GM12891 (cell line): ENCODE measurements at places on chromosomes 7 and 10.

GRCh38 chr7:142614116-142614515 lies 135.2 kb upstream of the PRSS1 start:
- no peak for DNase-seq

DNA sequence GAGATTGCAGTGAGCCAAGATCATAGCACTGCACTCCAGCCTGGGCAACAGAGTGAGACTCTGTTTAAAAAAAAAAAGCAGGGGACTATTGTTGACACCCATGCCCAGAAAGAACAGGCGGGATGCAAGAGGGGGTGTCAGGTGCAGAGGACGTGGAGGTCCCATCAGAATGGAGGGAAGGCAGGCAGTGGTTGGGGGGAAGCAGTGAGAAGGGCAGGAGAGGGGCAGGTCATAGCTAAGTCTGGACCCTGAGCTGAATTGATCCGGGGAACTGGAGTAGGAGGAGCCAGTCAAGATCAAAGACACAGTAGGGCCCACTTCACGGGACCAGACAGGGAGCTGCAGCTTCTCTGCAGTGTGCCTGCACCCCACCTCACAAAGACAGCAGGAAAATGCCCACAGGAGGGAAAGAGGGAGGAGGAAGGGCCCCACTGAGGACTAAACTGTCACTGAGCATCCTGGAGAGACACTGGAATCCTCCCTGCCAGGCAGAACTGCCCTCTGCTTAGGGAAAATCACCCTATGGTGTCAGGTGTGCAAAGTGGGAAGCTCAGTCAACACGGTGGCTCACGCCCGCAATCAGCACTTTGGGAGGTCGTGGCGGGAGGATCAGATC lies 27.3 kb upstream of the ECHDC3 start:
- no peak for DNase-seq

DNA sequence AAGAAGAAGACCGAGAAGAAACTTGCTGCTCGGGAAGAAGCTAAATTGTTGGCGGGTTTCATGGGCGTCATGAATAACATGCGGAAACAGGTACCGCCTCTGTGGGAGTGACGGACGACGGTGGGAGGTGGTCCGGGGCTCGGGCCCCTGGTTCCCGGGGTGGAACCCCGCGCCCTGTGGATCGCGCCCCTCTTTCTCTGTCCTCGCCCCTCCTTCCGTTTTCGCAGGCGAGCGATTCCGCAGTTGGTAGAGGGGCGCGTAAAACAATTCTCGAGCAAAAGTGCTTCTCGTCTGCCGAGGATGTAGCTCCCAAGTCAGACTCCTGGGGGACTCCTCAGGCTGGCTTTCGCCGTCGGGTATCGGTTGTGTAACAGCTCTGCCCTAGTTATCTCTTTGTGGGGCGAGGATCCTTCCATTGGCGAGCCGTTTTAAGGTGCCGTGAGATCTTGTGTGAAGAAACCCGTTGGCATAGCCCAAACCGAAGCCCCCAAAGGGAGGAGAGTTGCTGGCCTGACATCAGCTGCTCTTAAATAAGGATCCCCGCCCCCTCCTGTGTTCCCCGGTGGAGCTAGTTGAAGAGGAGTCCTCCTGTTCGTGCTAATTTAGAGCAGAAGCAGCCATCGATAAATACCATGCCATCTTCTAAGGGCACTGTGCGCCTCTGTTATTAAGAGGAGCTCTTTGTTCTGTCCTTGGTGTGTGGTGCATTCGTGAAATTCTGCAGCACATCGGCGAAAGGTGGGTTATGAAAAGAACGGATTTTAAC lies 655 bp downstream of the KLHL7 start:
- DNase-seq: no peak

DNA sequence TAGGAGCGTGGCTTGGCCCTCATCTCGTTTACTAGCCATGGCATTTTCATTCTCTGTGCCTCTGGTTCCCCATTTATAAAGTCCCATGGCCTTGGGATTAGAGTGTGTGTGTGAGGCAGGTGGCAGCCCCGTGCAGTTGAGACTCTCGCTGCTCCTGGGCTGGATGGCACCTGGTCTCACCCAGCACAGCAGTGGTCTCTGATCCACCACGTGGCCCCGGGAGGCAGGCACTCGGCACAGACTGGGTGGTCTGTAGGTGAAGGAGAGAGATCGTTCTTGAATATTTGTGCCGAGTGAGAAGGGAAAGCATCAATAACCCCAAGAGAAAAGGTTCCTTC lies 50.4 kb downstream of the CALML3 start:
- no peak for DNase-seq

GRCh38 chr10:49417311-49418052 lies 21.6 kb upstream of the DRGX start:
- DNase-seq: no peak

DNA sequence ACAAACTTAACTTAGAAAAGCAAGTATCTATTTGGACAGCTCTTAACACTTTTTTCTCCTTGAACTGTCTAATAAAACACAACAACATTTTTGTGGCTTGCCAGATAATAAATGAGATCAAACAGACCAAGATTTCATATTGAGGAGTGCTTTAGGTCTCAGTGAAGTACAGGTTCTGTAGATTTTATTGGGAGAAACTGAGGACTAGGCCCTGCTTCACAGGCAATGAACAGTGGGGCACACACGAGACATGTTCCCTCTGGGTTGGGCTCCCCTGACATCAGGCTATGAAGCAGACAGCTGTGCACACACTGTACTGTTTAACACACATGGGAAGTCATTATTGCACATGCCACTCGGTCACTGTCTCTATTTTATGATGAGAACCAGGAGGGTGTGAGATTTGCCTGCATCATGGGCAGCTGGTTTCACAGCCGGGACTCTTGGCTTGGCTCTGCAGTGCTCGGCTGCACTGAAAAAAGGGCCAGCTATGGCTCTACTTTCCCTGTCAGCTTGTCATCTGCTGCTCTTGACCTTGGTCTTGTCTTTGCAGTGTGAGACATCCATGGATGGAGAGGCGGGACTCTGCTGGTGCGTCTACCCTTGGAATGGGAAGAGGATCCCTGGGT lies 4.2 kb downstream of the IGFBP1 start:
- no peak for DNase-seq

DNA sequence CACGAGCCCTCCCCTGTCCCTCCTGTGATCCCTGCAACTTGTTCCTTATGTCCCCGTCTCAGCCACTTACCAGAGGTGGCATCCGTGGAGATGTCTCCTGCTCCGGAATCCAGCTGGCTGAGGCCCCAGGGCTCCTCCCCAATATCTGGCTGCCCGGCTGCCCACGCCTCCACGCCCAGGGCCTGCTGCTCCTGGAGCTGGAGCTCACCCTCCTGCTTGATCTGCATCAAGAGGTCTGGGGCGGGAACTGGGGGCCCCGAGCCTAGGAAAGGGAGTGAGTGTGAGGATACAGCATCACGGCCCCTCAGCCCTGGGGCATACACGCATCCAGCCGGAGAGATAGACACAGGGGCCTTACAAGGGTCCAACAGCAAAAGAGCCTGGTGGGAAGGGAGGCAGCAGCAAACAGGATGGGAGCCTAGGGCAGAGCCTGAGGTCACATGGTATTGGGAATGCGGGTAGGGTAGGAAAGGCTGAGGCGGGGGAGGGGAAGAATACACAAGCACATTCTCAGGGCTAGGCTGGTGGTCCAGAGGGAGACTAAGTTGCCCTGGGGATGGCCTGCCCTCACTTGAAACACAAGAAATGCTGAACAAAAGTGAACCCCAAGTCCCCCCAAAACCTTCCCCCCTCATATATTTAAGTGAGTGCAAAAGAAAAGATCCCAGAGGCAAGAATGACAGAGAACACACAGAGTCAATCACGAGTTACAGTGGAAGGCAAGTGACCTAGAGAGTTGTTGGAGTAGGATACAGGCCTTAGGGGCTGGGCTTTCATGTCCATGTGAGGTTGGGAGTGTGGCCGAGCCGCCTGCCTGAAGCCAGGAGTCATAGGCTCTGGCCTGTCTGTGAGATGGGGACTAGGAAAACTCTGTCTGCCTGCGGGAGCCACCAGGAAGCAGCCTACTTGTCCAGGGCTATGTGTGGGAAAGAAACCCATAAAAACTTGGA lies 16.9 kb upstream of the ZNF777 start:
- DNase-seq: no peak

GRCh38 chr7:66696774-66697191 lies 43.8 kb upstream of the RABGEF1 start:
- no peak for DNase-seq

GRCh38 chr7:116492654-116493109 lies 6.9 kb upstream of the CAV2 start:
- no peak for DNase-seq
